Smooth muscle cell of the coronary artery (primary cell): ENCODE measurements at places on chromosomes 5 and 9. TPM values are rescaled to one million over a fixed set of nuclear protein-coding genes. Genes with fewer than 3 reads are reported as not detected.

GDNF gene
- total RNA-seq, result 0.15 and 0.35 TPM in 2 replicates

ANKRD31 gene
- 0.08 and 0.12 TPM in 2 replicates for total RNA-seq

MRPL36 gene
- total RNA-seq, result 46.8 and 79.4 TPM in 2 replicates

CARD9 gene
- total RNA-seq, result 0.53 and 0.59 TPM in 2 replicates

EGR1 gene
- total RNA-seq, result 0.94 and 2.2 TPM in 2 replicates

ITGA2 gene
- 8.2 and 63.8 TPM in 2 replicates for total RNA-seq

SMIM33 gene
- not detected in 2 replicates for total RNA-seq

C9 gene
- 1.4 TPM in 1 of 2 replicates, not detected in the other for total RNA-seq

CATSPER3 gene
- 0.08 TPM in 1 of 2 replicates, not detected in the other for total RNA-seq

RASEF gene
- 0.30 and 0.70 TPM in 2 replicates for total RNA-seq

PCDHB3 gene
- 0.15 and 1.1 TPM in 2 replicates for total RNA-seq
